ENCODE measurements at places on chromosomes 5 and 9.
A peak's percentile ranks its signal among the peaks of the same experiment; 100 is the strongest.

- peak; percentile 56 for DNase-seq
Observed at GRCh38 chr9:27198190-27198589, 89.2 kb downstream of the TEK start.

- peak; percentile 32 for DNase-seq
Observed at GRCh38 chr9:15622318-15622971, 69.6 kb downstream of the CCDC171 start.

DNA sequence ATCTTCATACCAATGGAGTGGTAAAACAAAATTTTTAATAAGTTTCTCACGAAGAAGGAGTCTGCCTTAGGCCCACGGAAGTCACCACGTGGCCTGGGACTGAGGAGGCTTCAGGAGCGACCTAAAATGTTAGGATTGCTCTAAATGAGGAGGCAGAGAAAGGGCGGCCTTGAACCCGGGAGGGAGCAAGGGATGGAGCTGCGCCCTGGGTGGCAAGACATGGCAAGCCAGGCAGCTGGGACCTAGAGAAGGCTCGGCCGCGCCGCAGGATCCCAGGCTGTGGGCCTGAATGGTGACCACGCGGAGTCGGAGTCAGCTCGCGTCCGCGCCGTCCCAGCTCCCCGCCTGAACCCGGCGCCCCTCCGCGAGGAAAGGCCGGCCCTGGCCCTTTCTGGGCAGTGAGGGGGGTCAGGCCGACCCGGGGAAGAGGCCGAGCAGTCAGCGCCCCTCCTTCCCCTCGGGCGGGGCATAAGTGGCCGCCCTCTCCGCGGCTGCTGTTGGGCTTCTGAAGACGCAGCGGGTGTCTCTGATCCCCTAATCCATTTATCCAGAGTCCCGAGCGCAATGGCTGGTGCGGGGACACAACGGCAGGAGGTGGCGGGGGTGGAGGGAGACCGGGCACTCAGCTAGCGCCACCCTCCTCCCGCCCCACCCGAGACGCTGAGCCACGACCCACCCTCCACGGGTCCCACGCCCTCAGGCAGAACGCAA is 10.6 kb downstream of the IRX1 start:
- no peak for DNase-seq

DNA sequence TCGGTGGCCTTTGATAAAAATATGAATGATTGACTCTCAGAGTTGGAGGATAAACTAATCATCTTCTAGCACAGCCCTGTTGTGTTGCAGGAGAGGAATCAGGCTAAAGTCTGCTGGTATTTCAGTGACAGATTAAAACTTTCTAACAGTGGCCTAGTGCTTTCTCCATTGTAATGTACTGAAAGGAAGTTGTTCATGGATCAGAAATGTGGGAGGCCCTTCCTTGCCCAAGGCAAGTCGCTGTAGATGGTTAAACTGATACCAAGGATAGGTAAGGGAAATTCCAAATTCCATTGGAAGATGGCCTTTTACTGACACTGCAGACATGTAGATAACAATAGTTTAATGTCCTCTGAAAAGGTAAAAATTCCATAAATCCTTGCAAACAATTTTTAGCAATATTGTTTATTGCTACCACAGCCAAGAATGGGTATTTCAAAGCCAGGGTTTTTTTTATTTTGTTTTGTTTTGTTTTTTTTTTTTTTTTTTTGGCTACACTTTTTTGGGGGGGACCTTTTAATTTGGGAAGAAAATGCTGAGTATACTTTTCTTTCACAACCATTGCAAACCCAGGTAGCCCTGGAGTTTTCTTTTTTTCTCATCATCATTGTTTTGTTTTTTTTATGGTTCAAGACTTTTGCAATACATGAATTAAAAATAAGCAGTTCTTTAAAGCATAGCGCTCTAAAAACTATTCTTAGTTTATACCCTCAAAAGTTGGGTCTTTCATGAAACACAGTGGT is 35.5 kb downstream of the WDR36 start:
- no peak for DNase-seq

- DNase-seq = no peak
Observed at GRCh38 chr5:93088592-93089389, 492.2 kb downstream of the NR2F1-AS1 start.

DNA sequence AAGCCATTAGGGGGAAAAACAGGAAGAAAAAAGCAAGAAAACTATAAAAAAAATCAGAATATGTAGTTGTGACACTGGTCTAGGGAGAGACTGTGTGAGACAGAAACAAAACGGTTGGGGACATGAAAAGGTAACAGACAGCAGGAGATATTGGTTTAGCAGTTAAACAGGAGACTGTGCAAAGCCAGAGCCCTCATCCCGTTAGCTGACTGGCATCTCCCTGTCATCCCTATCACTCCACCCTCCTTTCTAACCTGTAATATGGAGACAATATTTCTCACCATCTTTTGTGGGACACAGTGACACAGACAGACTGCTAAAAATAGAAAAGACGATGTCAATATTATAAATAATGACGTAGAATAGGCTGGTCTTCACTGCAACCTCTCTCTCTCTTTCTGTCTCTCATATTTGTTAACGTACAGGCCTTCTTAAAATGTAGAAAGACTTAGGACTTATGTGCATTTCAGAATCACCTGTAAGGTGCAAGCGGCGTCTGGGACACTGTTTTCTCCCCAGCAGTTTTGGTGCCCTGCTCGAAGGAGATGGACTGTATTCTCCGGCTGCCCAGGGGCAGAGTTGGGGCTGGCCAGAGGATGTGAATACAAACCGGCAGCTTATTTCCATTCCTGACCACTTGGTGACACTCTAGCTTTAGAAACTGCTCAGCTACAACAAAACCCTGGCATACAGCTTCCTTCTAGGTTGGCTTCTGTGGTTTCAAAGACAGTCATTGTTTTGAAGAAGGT is 190.6 kb downstream of the MAT2B start:
- peak; percentile 74 for DNase-seq
